Activated naive CD8-positive, alpha-beta T cell treated with anti-CD3 and anti-CD28 coated beads for 36 hours (primary cell): ENCODE measurements at places on chromosomes 3 and 15.
A peak's percentile ranks its signal among the peaks of the same experiment; 100 is the strongest.

- peaks cover 29% of the 10 kb centered on the region for H3K27me3 ChIP-seq
- H3K4me3 ChIP-seq, result no peak overlapping the region
- no peak for DNase-seq
- no peaks in the 10 kb centered on the region for H3K4me1 ChIP-seq
- no peaks in the 10 kb centered on the region for H3K36me3 ChIP-seq
- no peak overlapping the region for H3K27ac ChIP-seq
Observed at GRCh38 chr15:61671736-61672135, 388.5 kb downstream of the VPS13C start.

DNA sequence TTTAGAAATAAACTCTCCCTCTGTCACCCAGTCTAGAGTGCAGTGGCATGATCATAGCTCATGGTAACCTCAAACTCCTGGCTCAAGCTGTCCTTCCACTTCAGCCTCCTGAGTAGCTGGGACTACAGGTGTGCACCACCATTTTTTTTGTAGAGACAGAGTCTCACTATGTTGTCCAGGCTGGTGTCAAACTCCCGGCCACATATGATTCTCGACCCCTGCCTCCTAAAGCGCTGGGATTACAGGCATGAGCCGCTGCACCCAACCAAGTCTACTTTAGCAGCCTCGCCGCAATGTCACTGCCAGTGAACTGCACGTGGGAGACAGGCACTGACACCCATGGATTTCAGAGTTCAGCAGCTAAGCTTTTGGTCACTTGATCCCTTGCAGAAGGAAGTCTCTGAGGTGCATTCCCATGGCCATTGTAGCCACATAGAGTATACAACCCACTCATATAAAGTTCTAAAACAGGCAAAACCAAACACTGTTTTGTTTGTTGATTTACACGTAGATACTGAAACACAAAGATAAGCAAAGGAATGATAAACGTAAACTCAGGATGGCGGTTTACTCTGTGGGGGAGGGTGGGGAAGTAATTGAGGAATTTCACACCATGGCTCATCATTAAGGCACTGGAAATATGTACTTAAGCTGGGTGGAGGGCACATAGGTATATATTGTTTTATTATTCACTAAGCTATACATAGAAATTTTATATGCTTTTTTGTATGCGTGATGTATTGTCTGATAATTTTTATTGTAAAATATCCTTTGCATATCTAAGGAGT lies 115.0 kb downstream of the MEX3B start:
- no peaks in the 10 kb centered on the region for H3K4me1 ChIP-seq
- no peaks in the 10 kb centered on the region for H3K36me3 ChIP-seq
- DNase-seq, result no peak
- no peak overlapping the region for H3K27ac ChIP-seq
- no peaks in the 10 kb centered on the region for H3K27me3 ChIP-seq
- H3K4me3 ChIP-seq, result no peak overlapping the region

DNA sequence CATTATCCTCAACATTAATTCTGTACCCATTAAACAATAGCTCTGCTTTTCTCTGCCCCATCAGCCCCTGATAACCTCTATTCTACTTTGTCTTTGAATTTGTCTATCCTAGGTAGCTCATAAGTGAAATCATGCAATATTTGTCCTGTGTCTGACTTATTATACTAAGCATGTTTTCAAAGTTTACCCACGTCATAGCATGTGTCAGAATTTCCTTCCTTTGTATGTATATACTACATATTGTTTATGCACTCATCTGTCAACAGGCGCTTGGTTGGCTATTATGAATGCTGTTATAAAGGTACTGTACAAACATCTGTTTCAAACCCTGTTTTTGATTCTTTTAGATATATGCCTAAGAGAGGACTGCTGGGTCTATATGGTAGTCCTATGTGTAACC lies 18.2 kb downstream of the CSNK1G1 start:
- peaks cover 19% of the 10 kb centered on the region for H3K36me3 ChIP-seq
- DNase-seq, result no peak
- no peak overlapping the region for H3K4me3 ChIP-seq
- no peak overlapping the region for H3K27ac ChIP-seq
- H3K27me3 ChIP-seq, result no peaks in the 10 kb centered on the region
- peaks cover 35% of the 10 kb centered on the region for H3K4me1 ChIP-seq

- DNase-seq, result no peak
- H3K27ac ChIP-seq, result no peak overlapping the region
- peaks cover 28% of the 10 kb centered on the region for H3K4me1 ChIP-seq
- H3K27me3 ChIP-seq, result peaks cover 21% of the 10 kb centered on the region
- H3K4me3 ChIP-seq, result no peak overlapping the region
Observed at GRCh38 chr15:39248204-39248603, 332.7 kb upstream of the THBS1 start.

- no peak for DNase-seq
- H3K4me3 ChIP-seq, result no peak overlapping the region
- H3K36me3 ChIP-seq, result no peaks in the 10 kb centered on the region
- H3K27ac ChIP-seq, result no peak overlapping the region
- no peaks in the 10 kb centered on the region for H3K27me3 ChIP-seq
- H3K4me1 ChIP-seq, result no peaks in the 10 kb centered on the region
Observed at GRCh38 chr3:118963711-118964110, 70.9 kb downstream of the IGSF11 start.

- no peaks in the 10 kb centered on the region for H3K27me3 ChIP-seq
- no peak for DNase-seq
- no peak overlapping the region for H3K4me3 ChIP-seq
- H3K4me1 ChIP-seq, result no peaks in the 10 kb centered on the region
Observed at GRCh38 chr3:119649761-119650160, 10.6 kb downstream of the POPDC2 start.

- H3K4me1 ChIP-seq, result peaks cover 50% of the 10 kb centered on the region
- H3K4me3 ChIP-seq, result peak overlapping the region; percentile 99
- H3K36me3 ChIP-seq, result peaks cover 31% of the 10 kb centered on the region
- DNase-seq, result peak; percentile 63
- H3K27me3 ChIP-seq, result no peaks in the 10 kb centered on the region
Observed at GRCh38 chr3:47163169-47164006, 525 bp downstream of the SETD2 start.

GRCh38 chr15:100448481-100448880 lies 80.3 kb downstream of the CERS3 start:
- H3K27ac ChIP-seq, result no peak overlapping the region
- no peaks in the 10 kb centered on the region for H3K27me3 ChIP-seq
- H3K36me3 ChIP-seq, result peaks cover 11% of the 10 kb centered on the region
- DNase-seq, result no peak
- no peaks in the 10 kb centered on the region for H3K4me1 ChIP-seq

- no peaks in the 10 kb centered on the region for H3K4me1 ChIP-seq
- no peak for DNase-seq
- H3K36me3 ChIP-seq, result no peaks in the 10 kb centered on the region
- no peak overlapping the region for H3K4me3 ChIP-seq
Observed at GRCh38 chr3:174295306-174296092, 563.6 kb upstream of the NAALADL2 start.

DNA sequence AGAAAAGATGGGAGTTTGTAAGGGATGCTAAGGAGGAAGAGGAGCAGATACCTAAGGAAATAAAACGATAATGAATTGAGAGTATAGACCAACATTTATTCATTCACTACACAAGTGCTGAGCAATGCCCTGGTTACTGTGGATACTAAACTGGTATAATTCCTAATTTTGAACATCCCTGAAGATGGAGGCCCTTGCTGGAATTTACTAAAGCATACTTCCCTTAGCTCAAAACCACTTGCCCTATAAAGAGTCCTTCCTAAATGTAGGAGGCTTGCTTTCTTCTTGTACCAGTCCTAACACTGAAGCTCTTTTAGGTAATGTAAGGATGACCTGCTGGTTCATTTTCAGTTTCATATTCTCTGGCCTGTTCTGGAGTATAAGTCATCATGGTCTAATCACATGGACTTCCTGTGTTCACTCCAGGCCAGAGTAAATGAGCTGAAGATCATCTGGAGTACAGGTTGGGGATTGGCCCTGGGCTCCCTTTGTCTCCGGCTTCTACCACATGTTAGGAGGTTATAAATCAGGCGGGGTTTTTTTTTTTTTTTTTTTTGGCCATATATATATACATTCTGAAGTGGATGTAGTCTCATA lies 40.1 kb upstream of the MTMR10 start:
- H3K36me3 ChIP-seq, result no peaks in the 10 kb centered on the region
- no peaks in the 10 kb centered on the region for H3K4me1 ChIP-seq
- no peak overlapping the region for H3K4me3 ChIP-seq

DNA sequence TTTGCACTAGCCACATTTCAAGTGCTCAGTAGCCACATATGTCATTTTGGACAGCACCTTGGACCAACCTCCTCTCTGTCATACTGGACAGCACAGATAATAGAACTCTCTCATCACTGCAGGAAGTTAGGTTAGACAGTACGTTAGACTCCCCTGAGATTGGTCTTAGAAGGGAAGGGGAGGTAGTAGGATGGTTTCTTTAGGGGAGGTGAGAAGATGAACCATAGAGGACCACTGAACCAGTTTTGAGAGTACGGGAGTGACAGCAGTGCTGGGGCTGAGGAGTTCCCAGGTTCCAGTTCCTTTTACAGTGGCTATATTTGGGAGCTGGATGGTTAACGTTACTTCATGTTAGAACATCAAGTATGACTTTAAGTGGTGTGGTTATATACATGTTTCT lies 7.8 kb downstream of the LRCH3 start:
- no peaks in the 10 kb centered on the region for H3K27me3 ChIP-seq
- no peak for DNase-seq
- H3K4me3 ChIP-seq, result no peak overlapping the region
- no peak overlapping the region for H3K27ac ChIP-seq
- peaks cover 74% of the 10 kb centered on the region for H3K4me1 ChIP-seq

- peaks cover 14% of the 10 kb centered on the region for H3K4me1 ChIP-seq
- no peak for DNase-seq
- H3K4me3 ChIP-seq, result no peak overlapping the region
- peaks cover 4% of the 10 kb centered on the region for H3K36me3 ChIP-seq
- no peak overlapping the region for H3K27ac ChIP-seq
Observed at GRCh38 chr3:157103860-157104259, 56.1 kb downstream of the CCNL1 start.

DNA sequence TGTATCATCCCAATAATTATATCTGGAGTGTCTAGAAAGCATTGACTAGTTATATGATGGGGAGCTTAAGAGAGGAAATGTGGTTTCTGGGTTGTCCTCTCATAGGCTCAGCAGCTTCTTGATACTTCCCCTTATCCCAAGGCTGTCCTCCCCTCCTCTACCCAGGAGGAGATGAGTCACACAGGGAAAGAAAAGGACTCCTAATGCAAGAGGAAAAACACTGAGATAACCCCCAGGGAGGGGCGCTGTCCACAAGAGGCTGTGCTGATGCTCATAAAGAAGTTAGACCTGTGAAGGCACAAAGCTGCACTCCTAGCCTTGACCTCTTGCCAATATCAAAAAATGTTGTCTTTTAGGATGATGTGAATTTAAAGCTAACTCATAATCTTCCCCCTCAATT lies 28.8 kb upstream of the GYG1 start:
- no peak for DNase-seq
- H3K4me3 ChIP-seq, result no peak overlapping the region
- H3K27me3 ChIP-seq, result no peaks in the 10 kb centered on the region
- no peaks in the 10 kb centered on the region for H3K36me3 ChIP-seq
- no peaks in the 10 kb centered on the region for H3K4me1 ChIP-seq
- no peak overlapping the region for H3K27ac ChIP-seq

DNA sequence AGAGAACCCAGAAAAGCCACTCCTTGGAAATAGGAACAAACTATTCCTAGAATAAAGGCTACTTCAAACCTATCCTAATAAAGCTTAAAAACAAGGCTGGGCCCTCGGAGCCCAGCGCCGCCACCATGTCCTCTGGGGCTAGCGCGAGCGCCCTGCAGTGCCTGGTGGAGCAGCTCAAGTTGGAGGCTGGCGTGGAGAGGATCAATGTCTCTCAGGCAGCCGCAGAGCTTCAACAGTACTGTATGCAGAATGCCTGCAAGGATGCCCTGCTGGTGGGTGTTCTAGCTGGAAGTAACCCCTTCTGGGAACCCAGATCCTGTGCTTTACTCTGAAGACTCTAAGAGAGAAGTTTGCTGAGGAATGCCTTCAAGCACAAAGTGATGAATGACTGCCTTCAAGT lies 63.2 kb downstream of the ADAM10 start:
- H3K4me3 ChIP-seq, result no peak overlapping the region
- no peaks in the 10 kb centered on the region for H3K27me3 ChIP-seq
- DNase-seq, result no peak
- H3K36me3 ChIP-seq, result peaks cover 9% of the 10 kb centered on the region
- no peak overlapping the region for H3K27ac ChIP-seq

- no peaks in the 10 kb centered on the region for H3K27me3 ChIP-seq
- DNase-seq, result no peak
- H3K36me3 ChIP-seq, result peaks cover 17% of the 10 kb centered on the region
- no peak overlapping the region for H3K27ac ChIP-seq
Observed at GRCh38 chr3:23877329-23877980, 39.3 kb downstream of the NKIRAS1 start.

DNA sequence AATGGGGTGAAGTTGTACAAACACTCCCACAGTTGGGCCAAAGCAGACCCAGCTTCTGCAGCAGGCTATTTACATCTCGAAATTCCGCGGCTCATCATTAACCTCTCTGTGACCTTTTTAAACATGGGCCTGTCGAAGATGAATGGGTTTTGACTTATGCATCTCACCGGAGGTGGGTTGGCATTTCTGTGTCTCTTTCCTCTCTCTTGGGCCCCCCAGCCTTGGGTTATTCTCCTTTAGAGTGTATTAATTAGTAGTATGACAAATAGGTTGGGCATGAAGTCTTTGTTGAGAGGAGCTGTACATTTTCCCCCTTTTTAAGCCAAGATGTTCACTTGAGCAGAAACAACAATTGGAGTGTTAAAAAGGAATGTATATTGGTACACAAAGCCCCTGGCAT lies 9.8 kb downstream of the SMAD6 start:
- H3K27me3 ChIP-seq, result no peaks in the 10 kb centered on the region
- no peak overlapping the region for H3K4me3 ChIP-seq
- no peaks in the 10 kb centered on the region for H3K36me3 ChIP-seq
- no peaks in the 10 kb centered on the region for H3K4me1 ChIP-seq
- H3K27ac ChIP-seq, result no peak overlapping the region
- DNase-seq, result no peak

- H3K36me3 ChIP-seq, result peaks cover 2% of the 10 kb centered on the region
- H3K27ac ChIP-seq, result no peak overlapping the region
- H3K4me3 ChIP-seq, result no peak overlapping the region
- no peak for DNase-seq
- peaks cover 23% of the 10 kb centered on the region for H3K4me1 ChIP-seq
Observed at GRCh38 chr3:27594096-27594690, 110.0 kb upstream of the SLC4A7 start.

DNA sequence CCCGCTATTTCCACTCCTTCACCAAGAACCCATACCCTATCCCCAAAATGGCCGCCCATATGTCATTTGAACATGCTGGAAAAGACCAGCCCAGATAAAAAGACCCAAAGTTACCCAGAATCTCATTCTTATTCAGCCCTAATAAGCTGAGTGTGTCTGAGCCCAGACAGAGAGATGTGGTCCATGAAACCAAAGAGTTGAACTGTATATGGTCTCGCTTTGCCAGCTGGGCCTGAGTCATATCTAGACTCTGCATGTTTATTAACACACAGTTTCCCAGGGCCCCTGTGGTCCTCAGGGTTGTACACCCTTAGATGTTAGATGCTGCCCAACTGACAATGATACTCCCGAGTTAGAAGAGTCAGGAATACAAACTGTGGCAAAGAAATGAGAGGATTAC lies 201.9 kb upstream of the STRIT1 start:
- H3K36me3 ChIP-seq, result no peaks in the 10 kb centered on the region
- H3K4me3 ChIP-seq, result no peak overlapping the region
- H3K27me3 ChIP-seq, result no peaks in the 10 kb centered on the region
- DNase-seq, result no peak
- H3K4me1 ChIP-seq, result peaks cover 2% of the 10 kb centered on the region
- H3K27ac ChIP-seq, result no peak overlapping the region

GRCh38 chr3:190238871-190239270 lies 83.4 kb downstream of the CLDN1 start:
- H3K27me3 ChIP-seq, result peaks cover 15% of the 10 kb centered on the region
- no peaks in the 10 kb centered on the region for H3K4me1 ChIP-seq
- H3K4me3 ChIP-seq, result no peak overlapping the region
- no peak for DNase-seq
- H3K27ac ChIP-seq, result no peak overlapping the region
